Activated naive CD4-positive, alpha-beta T cell treated with anti-CD3 and anti-CD28 coated beads, Interleukin-2, amount 50 U/mL, for 72 hours (primary cell): ENCODE measurements at places on chromosomes 1 and 21.

DNA sequence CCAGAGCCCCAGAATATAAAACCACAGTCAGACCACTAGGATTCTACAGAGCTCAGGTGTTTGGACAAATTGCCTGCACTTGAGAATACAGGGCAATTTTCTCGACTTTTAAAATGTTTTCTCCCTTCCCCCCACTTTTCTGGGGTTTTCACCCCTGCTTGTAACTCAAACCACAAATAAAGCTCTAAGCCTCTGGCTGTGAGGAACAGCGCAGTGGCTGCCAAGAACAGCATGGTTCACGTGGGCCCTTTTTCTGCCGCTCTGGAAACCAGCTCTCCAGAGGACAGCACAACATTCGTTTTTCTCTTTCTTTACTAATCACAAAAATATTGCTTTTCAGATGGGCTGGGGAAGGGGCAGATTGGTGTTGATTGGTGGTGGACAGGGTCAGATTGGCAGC is 102.2 kb upstream of the JUN start:
- DNase-seq: no peak

DNA sequence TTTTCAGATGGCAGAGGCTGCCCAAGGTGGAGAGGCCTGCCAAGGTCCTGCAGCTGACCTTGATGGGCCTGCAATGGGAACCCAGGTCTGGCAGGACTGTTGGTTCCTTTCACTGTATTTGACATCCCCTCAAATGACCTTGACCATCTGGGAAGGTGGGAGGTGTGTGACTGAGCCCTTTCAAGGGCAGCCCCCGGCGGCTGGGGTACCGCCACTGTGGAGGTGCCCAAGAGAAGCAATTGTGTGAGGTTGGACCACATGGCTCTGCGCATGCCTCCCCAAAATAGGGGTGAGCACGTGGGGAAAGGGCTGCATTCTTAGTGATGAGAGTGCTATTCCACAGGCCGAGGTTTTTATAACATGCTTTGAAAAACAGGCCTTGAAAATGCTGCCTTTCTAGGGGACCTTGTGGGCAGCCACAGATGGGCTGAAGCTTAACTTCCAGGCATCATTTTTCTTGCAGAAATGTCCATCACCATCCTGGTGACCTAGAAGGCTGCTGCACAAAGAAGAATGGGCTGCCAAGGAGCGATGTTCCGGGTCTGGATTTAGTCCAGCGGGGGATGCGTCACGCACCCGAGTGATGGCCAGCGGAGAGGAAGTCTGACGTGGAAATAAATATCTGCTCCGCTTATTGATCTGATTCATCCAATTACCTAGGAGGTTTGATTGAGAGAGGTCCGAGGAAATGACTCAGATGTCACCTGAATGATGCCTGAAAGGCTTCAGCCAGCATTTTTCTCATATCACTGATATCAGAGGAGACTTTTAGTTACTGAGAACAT is 16.5 kb upstream of the UTS2 start:
- DNase-seq: no peak

GRCh38 chr1:10267921-10268320 is 57.6 kb downstream of the KIF1B start:
- DNase-seq: no peak

DNA sequence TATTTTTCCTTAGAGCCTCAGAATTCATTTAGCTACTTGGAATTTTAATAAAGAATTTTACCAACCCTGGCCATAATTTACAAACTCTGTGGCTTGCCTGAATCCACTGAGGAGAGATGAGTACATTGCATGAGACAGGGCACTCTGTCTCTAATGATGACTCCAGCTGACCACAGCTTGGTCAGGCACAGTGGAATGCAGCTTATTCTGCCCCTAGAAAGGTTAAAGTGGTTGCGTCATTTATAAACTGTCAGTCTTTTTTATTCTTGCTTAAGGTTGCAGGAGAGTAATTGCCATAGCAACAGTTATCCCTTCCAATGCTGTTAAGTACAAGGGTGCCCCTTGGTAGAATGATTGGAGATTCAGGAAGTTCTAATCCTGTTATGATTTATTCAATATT is 28.3 kb downstream of the PDE4B start:
- no peak for DNase-seq

DNA sequence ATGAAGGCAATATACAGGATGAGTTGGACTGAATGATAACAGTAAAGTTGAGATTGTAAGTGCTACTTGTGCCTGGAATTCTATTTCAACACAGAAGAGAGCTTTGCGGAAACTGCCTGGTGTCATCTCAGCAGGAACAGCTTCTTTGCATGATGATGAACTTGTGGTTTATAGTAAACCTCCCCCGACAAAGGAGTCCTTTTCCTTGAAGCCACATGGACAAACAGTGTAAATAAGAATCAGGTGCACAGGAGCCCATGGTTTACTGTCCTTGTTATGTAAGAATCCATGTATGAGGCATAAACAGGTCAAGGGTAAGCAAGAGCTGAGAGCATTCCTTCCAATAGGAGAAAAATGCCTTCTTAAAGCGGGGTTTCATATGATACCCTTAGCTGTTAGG is 66.2 kb downstream of the PCNX2 start:
- no peak for DNase-seq

- no peak for DNase-seq
Measured at GRCh38 chr1:170126696-170127095, 19.1 kb upstream of the NTMT2 start.

DNA sequence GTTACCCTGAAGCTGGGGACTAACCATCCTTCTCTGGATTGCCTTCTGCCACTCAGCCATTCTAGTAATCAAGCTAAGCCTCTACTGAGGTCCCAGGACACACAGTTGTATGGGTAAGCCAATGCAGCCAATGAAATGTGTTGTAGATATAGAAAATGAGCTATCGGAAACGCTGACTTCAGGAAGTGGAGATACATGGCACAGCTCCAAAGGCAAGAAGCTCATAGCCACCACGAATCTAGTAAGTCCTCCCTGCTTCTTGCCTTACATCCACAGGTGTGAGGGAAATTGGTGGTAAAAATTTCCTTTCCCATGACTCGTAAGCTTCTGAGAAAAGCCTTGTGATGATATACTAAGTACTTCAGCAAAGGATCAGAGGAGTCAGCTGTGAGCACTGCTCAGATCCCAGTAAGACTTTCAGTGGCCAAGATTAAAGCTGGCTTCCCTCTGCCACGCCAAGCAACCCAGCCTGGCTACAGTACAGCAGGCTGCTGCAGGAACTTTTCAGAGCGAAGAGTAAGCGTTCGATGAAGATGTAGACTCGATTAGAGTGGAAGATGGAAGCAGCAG is 117.7 kb downstream of the SIM2 start:
- no peak for DNase-seq

DNA sequence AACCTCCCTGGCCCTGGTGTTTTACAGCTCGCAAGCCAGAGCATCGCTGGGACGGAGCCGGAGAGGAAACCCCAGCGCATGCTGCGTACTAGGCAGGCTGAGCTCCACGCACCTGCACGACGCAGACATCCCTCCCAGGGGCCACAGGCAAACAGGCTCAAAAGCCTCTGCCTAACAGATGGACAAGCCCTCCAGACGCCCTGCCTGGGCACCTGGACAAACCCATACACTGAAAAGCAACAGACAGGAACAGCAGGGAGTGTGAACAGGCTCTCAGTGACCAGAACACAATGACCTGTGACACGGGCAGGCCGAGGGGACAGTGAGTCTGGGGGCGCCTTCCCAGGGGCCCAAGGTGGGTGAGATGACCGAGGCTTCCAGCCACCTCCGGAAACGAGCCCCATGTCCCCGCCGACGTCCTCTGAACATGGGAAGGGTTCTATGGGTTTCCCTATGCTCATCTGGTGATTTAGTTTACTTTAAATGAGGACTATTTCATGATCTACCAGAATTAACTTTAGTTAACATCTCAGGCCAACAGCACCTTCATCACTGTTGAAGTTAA is 40.3 kb downstream of the NPHP4 start:
- no peak for DNase-seq

DNA sequence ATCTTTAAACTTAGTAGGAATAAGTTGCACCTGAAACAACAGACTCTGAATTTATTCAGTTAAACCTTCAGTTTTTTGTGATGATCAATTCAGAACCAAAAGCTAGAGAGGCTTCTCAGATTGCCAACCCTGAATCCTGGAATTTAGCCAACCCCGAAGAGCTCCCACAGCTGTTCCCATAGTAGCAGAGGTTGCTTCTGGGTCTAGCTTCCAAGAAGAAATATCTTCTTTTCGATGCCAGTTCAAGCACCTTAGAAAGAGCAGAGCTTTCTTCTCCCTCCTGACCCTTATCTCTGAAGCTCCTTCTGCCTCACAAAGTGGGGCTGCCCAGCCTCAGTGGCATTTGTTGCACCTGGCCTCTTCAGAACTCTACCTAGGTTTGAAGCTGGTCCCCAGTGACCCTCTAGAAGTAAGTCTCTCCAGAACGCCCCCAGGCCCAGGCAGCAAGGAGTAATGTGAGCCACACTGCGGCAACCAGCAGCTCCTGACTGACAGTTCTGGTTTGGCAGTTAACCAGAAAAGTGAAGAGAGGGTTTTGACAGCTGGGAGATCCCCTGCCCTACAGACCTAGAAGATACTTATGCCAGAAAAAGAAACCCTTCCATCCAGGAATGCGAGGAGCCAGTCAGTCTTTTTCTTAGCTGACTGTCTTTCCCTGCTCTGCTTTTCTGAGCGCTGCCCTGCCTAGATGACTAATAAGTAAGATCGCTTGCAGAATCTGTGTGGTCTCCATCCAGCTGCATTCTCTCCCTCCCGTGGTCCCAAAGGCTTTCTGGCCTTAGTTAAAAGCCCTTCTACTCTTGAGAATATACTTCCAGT is 165.9 kb downstream of the ADGRL4 start:
- no peak for DNase-seq

- DNase-seq: no peak
Measured at GRCh38 chr1:43450251-43450941, 3.3 kb downstream of the HYI start.

DNA sequence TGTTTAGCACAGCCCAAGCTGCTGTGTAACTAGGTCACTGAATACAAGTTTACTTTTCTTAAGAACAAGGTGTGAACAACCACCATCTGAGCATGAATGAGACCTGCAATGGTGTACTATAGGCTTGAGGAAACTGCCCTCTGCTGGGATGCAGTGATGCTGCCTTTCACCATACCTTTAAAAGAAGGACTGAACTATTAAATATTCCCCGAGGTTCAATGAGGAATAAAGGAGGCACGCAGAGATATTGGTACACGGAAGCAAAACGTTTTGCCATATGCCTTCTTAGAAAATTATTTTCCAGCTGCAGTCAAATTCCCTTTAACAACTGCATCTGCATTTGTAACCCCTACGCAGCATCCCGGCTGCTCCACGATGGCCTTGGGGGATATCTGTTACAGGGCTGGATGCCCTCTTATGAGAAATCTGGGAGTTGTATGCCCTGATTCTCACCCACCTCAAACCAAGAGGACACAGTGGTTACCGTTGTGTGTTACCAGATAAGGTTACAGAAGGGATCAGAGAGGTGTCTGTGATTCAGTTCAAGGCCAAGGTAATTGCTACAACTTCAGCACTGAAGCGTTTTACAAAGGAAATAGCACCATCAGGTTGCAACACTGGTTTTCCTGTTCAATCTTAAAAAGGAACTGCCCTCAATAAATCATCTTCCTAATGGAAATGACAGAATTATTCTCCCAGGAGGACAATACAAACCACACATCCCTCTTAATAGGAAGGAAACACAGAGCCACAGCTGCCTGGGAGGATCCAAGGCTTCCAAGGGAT is 470.5 kb downstream of the LTN1 start:
- DNase-seq: no peak

DNA sequence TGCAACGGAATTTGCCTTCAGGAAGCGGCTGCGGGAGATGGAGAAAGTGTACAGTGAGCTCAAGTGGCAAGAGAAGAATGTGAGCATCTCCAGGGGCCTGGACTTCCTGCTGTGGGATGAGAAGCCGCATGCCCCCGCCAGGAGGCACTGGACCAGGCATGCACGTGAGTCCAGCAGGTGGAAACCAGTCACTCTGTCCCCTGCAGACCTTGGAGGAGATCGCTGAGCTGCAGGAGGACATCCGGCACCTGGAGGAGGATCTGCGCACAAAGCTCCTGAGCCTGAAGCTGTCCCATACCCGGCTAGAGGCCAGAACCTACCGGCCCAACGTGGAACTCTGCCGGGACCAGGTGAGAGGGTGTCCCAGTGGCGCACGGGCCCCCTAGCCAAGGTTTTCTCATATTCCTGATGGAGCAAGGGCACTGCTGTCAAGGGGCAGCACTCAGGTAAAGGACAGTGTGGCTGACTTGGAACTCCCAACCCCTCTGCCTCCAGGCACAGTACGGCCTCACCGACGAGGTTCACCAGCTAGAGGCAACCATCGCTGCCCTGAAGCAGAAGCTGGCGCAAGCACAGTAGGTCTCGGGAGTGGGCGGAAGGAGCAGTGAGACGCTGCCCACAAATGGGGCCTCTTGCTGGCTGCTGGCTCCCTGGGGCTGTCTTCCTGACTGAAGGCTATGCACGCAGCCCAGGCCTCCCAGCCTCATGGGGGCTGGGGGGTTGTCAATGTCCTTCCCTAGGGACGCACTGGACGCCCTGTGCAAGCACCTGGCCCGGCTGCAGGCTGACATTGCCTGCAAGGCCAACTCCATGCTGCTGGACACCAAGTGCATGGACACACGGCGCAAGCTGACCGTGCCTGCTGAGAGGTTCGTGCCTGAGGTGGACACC is 1.2 kb upstream of the ADPRS start:
- DNase-seq: no peak
